ENCODE measurements at places on chromosomes 3 and 15. TPM values are rescaled to one million over a fixed set of nuclear protein-coding genes. Genes with fewer than 3 reads are reported as not detected.
A peak's percentile ranks its signal among the peaks of the same experiment; 100 is the strongest.

DNA sequence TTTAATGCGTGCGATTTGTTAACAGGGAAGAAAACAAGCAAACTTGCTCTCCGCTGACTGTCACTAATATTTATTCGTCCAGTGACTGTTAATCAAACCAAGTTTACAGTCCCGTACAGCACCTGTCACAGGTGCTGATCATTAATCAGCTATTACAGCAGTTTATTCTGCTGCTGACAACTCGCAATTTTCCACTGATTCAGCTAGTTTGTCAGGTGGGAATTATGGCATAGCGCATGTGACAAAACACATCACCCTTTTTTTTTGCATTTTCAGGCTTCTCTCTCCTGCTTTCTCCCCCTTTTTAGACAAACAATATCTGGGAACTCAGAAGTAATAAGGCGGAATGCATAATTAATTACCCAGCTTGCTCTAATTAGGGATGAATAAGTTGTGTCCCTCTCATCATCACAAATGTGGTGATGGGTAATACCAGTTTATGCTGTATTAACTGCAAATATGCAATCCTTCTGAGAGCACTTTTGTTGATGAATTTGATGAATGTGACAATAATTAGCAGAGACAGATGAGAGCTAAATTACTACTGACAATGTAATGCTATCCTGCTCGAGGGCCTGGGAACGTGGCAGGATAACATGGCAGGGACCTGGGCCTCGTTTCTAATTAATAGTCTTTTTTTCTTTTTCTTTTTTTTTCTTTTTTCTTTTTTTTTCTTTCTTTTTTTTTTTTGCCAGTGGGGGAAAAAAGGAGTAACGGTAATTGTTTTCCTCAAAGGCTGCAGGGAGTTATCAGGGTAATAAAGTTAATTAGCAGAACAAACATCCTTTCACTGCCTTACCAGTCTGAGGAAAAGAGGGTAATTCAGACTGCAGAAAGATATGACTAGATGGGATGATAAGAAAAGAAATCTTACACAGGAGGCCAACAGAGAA, 150.3 kb upstream of the SOX2 start:
- DNase-seq: no peak

GRCh38 chr15:50906954-50907600, 1.4 kb upstream of the AP4E1 start:
- DNase-seq: peak; percentile 39

GRCh38 chr15:87419344-87419743, 837.2 kb downstream of the NTRK3 start:
- no peak for DNase-seq

The KCNMB2 gene
- not detected for total RNA-seq

The CCDC13 gene
- 0.82 TPM for total RNA-seq

DNA sequence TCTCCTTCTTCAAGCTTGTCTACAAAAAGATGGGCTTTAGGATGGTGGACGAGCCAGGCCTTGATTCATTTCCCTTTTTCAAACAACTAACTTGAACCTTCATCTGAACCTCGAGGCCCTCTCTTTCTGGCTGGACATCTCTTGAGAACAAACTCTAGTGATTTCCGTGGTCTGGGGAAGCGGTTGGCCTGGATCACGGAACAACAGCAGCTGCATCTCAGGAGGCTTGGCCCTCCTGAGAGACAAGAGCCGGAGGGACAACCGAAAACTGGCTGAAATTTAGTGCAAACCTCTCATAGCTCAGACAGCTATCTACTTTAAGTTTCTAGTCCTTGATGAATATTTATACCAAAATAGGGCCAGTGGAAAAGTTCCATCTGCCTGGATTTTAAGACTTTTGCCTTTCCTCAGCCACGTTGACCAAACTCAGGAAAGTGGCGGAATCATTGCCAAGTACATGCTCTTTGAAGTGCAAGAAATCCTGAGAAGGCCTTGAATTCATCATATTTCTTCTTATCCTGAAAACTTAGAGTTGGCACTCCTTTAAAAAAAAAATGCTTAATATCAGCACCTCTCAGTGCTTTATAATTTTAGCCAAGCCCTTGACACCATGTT, 14.5 kb downstream of the LMCD1 start:
- no peak for DNase-seq

- no peak for DNase-seq
Observed at GRCh38 chr3:47370887-47371697, 9.7 kb upstream of the PTPN23 start.

DNA sequence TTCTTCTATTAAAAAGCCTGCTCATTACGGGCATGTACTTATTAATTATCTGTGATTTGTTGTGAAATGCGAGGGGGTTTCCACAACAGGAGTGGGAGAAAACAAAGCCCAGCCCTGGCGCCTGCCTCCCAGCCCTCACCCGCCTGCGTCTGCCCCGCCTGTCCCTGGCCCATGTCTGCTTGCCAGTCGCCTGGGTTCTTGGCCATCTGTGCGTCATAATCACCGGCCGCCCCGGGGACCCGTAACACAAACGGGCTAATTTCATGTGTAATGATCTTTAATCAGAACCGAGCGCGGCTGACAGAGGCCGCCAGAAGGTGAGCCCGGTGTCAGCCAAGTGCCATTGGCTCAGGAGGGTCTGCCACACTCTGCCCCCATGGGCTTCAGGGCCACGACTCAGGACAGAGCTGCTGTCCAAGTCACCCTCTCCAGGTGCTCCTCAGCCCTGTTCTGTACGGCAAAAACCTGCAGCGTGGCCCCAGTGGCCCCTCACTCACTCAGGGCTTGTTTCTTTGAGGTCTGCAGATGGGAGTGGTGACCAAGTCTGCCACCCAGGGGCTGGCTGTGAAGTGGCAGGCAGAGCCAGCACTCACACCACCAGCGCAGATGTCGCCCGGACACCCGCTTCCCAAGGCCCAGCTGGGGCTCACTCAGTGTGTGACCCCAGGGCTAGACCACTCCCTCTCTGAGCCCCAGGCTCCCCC, 28.8 kb upstream of the TMEM115 start:
- peak; percentile 45 for DNase-seq

GRCh38 chr3:72465853-72466252, 382.4 kb downstream of the SHQ1 start:
- DNase-seq: no peak

The STXBP5L gene
- total RNA-seq: not detected

The ATR gene
- total RNA-seq: 17.5 TPM

GRCh38 chr15:89903015-89903857, 9.4 kb upstream of the AP3S2 start:
- no peak for DNase-seq

The ALDH1L1 gene
- 0.07 TPM for total RNA-seq

The PARP9 gene
- 15.8 TPM for total RNA-seq

- DNase-seq: no peak
Observed at GRCh38 chr3:146975476-146975875, 370.3 kb upstream of the PLSCR5 start.

- no peak for DNase-seq
Observed at GRCh38 chr15:79773128-79773527, 123.7 kb downstream of the MTHFS start.

GRCh38 chr3:180720012-180720411, 40.7 kb upstream of the CCDC39 start:
- DNase-seq: no peak

The LMOD3 gene
- total RNA-seq: not detected

DNA sequence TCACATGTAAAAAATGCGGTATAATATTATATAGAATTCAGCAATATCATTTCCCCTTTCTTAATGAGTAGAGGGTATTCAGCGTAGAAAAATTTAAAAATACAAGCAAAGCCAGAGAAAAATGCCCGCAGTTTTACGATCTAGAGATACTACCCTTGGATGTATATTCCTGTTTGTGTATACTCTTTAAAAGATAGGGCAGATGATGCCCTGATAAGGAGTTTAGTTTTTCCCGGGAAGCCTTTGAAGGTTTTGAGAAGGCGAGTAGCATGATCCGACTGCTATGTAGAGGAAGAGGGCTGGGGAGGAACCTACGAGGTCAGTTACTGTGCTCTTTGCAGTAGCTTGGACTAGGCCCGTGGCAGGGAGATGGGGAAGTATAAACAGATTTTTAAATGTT, 1.2 kb downstream of the YEATS2 start:
- no peak for DNase-seq

DNA sequence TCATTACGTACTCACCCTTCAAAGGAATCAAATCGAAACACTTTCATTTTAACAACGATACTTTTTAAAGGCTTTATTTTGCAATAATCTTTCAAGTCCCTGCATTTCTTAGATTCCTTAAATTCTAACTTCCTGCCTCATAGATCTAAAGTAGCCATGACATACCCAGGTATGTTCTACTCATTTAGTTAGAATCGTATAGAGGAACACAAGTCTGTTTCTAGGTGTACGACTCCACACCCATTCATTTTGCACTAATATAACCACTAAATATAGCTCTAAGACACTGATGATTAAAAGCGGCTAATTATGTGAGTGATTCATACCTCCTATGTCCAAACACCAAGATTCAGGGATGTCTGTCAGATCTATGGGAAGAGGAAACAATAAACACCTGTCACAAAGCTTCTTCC, 1.3 kb downstream of the ATP13A3 start:
- no peak for DNase-seq

GRCh38 chr3:160921020-160921635, 165.1 kb downstream of the PPM1L start:
- no peak for DNase-seq

DNA sequence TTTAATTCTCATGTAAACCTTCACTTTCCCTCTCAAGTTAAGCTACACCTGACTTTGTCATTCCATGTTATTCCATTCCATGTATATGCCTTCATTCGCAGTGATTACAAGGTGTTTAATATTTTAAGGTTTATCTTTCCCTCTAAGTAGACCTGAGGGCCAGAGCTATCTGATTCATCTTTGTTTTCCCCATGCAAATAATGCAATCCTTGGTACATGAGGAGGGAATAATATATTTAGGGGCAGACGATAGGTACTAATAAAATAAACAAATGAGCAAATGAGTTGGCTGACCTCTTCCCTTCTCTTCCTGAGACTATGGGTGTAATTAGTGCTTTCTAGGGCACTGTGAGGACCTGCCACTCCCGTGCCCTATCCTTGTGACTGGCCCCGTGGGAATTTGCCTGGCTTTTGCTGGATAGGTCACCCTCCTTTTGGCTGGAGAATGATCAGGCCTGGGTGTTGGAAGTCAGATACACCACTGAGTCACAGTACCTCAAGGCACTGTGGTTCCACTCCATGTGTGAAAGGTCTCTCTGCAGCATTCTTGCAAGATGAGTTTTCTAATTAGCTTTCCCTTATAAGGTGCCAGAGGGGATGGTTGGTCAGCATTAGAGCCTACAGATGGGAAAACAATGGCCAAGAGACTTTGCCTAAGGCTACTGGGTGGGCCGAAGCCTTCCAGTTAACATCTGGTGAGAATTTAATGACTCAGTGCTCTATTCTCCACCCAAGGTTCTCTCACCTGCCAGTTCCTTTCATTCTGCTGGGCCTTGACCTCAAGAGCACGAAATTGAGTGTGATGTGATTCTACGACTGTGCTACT, 183.2 kb downstream of the P3H2 start:
- no peak for DNase-seq

The RPP14 gene
- total RNA-seq: 24.7 TPM

The RLBP1 gene
- not detected for total RNA-seq

- no peak for DNase-seq
Observed at GRCh38 chr3:190855151-190855550, 7.3 kb downstream of the GMNC start.

The CCDC80 gene
- total RNA-seq: 19.4 TPM

The ITGA11 gene
- total RNA-seq: not detected

GRCh38 chr15:59179717-59180116, 26.9 kb upstream of the LDHAL6B start:
- no peak for DNase-seq

DNA sequence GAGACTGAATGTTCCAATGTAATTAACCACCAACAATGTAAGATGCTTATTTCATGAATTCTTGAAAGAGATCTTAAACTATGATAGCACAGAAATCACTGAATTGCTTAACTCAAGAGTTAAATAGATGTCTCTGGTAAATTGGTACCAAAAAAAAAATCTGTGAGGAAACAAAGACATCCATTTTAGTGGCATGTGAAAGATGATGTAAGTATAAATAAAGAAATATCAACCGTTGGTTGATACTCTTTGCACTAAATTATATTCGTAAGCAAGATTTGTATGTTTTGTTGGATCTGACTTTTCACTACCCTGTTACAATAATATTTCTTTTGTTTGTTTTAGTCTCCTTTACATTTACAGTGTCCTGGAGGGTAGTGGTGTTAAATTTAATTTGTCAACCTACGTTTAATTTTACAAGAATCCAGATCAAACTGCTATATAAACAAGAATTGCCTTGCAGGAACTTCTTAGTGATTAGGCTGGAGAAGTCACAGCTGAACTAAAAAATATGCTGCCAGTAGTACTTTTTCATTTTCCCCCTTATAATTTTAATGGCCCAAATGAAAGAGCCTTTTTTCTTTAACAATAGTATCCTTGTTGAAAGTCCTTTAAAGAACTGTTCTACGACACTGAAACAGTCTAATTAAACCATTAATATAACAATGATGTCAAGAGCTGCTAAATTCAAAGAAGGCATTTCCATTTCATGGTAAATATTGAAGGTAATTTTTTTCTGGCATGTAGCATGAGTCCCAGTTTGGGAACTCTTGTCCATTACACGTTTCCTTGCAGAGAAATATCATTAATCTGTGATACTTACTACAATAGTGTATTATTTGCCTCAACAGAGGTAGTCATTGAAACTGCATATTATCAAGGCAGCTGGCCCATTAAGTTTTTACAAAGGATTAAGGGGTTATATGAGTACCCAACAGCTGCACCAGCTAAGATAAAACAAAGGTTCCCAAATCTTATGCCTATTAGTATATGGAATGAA, 109.6 kb upstream of the PHLDB2 start:
- DNase-seq: no peak

The GASK1A gene
- total RNA-seq: not detected

The BNC1 gene
- not detected for total RNA-seq

- DNase-seq: no peak
Observed at GRCh38 chr15:67240235-67241131, 14.0 kb downstream of the AAGAB start.

Measured in Caco-2 (cell line).